ENCODE measurements at places on chromosomes 1 and 21. TPM values are rescaled to one million over a fixed set of nuclear protein-coding genes. Genes with fewer than 3 reads are reported as not detected.

The HSD3B1 gene
- total RNA-seq: not detected

The LORICRIN gene
- not detected for total RNA-seq

DNA sequence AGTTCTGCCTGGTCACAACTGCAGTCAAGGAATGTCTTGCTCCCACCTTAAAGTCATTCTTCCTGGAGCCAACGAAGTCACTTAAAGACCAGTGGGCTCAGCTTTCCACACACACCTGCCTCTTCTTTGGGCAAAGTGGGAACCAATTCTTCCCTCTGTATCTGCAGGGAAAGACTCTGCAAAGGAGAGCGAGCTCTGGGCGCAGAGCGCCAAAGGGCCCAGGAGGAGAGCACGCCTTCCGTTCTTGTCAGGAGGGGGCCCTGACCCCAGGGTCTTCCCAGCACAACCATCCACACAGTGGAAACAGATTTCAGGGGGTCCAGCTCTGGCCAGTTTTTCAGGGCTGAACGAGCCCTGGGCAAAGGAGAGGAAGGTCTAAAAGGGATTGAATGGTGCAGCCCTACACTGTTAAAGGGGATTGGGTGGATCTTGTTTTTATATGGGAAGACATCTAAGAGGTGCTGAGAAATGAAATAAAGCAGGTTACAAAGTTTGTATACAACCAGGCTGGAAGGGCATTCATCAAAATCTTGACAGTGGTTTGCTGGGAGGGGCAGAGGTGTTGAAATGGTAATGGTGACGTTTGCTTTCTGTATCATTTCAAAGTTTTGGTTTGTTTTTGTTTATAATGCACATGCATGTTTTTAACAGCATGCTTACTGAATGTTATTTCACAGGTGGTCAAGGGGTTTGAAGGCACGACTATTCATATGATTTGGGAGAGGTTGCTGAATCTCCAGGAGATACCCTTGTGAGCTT is 6.8 kb upstream of the OLIG2 start:
- no peak for DNase-seq

The AGO4 gene
- 27.3 TPM for total RNA-seq

GRCh38 chr21:25964015-25964414 is 206.6 kb downstream of the APP start:
- DNase-seq: no peak

GRCh38 chr1:13624526-13624925 is 40.9 kb downstream of the PDPN start:
- no peak for DNase-seq

GRCh38 chr1:7470904-7471638 is 300.0 kb upstream of the VAMP3 start:
- DNase-seq: peak; percentile 92

The LAX1 gene
- 2.2 TPM for total RNA-seq

DNA sequence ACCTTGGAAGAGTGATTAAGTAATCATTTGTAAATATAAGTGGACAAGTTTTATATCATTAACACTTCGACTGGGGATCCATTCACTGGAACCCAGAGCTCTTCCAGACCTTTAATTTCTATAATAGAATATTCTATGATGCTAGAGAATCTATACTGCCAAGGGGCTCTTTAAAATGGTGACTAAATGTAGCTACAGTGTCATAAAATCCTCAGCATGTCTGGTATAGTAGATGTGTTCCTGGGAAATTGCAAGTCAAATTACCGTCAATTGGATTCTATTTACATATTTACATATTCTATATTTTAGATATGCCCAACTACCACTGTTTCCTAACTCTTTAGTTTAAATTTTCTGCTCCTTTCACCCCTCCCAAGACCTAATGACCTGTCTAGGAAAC is 30.7 kb upstream of the CCN1 start:
- DNase-seq: no peak

DNA sequence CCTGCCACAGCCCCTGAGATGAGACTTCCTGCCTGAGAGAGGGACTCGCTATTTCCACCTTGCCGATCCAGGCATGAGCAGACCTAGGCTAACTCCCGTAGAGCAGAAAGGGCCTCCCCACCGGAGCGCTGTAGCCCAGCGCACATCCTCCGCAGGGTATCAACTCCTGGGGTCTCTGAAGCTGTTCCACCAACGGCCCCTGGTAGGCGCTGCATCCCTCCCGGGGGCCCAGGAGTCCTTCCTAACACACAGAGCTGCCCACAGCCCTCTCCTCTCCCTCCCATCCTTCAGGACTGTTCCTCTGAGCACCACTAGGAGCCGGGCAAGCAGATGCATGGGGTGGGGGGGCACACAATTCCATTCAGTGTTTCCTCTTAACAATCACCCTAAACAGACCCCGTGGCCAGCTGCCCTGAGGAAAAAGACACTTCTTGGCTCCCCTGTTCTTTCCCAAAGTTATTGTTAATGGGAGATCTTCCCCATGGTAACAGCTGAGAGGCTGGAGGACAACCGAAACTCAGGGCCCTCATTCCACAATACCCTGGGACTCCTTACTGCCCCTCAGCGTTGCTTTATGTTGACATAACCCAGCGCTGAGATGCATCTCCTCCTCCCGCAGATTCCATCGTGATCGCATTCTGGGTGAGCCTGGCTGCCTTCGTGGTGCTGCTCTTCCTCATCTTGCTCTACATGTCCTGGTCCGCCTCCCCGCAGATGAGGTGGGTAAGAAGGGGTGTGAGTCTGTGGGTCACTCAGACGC is 7.5 kb downstream of the MRAP start:
- DNase-seq: no peak

GRCh38 chr1:1832166-1832565 is 53.9 kb upstream of the NADK start:
- DNase-seq: peak; percentile 37

The MTARC1 gene
- total RNA-seq: 8.1 TPM

The AKNAD1 gene
- 0.72 TPM for total RNA-seq

The ZBTB8A gene
- 10.4 TPM for total RNA-seq

DNA sequence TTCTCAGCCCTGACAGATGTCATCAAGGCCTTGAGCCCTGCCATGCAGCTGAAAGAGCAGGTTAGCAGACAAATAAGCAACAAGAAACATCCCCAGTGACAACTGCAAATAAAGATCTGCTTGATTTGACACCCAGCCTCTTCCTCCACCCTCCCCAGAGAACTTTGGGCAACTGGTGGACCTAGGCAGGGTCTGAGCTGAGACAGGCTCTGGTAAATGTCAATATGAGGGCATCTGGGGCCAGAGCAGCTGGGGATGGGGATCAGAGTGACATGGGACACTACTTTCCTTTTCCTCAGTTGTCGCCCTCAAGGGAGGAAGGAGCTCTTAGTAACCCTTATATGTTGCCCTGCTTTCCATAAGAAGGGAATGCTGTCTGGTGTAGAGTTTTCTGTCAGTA is 544.1 kb downstream of the NEGR1 start:
- no peak for DNase-seq

- DNase-seq: no peak
Observed at GRCh38 chr21:36846631-36847030, 119.8 kb downstream of the HLCS start.

The NUP210L gene
- 0.16 TPM for total RNA-seq

GRCh38 chr1:184039126-184039525 is 1.6 kb upstream of the COLGALT2 start:
- no peak for DNase-seq

The CD1E gene
- not detected for total RNA-seq

DNA sequence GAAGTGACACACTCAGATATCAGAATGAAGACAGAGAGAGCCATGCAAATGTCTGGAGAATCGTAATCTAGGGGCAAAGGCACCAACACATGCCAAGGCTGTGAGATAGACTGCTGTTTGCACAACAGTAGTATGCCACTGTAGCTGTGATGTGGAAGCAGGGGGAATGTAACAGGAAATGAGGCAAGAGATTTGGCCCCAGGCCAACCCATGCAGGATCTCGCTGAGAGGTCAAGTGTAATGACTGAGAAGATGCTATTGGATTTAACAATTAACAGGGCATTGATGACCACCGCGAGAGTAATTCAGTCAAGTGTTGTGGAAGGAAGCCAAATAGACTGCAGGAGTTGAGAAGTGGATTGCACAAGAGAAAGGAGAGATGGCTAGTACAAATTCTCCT is 107.3 kb upstream of the ST6GALNAC5 start:
- no peak for DNase-seq

The NR1I3 gene
- not detected for total RNA-seq

- no peak for DNase-seq
Observed at GRCh38 chr1:199221371-199222150, 582.7 kb downstream of the PTPRC start.

- DNase-seq: no peak
Observed at GRCh38 chr1:229471175-229471574, 37.0 kb downstream of the NUP133 start.

The NCAM2 gene
- total RNA-seq: 8.7 TPM

The HRNR gene
- not detected for total RNA-seq

- DNase-seq: no peak
Observed at GRCh38 chr21:18449605-18450550, 46.3 kb upstream of the TMPRSS15 start.

The FCRL6 gene
- 0.45 TPM for total RNA-seq

- DNase-seq: no peak
Observed at GRCh38 chr1:164466001-164466421, 93.0 kb upstream of the PBX1 start.

- peak; percentile 62 for DNase-seq
Observed at GRCh38 chr1:1212780-1213344, 1.1 kb downstream of the TNFRSF4 start.

GRCh38 chr1:1399872-1400575 is 889 bp upstream of the CCNL2 start:
- no peak for DNase-seq

The NBPF4 gene
- total RNA-seq: 0.19 TPM

- peak; percentile 70 for DNase-seq
Observed at GRCh38 chr1:63713627-63714481, 60.0 kb upstream of the ROR1 start.

- DNase-seq: no peak
Observed at GRCh38 chr1:818618-819291, 105.0 kb upstream of the SAMD11 start.

DNA sequence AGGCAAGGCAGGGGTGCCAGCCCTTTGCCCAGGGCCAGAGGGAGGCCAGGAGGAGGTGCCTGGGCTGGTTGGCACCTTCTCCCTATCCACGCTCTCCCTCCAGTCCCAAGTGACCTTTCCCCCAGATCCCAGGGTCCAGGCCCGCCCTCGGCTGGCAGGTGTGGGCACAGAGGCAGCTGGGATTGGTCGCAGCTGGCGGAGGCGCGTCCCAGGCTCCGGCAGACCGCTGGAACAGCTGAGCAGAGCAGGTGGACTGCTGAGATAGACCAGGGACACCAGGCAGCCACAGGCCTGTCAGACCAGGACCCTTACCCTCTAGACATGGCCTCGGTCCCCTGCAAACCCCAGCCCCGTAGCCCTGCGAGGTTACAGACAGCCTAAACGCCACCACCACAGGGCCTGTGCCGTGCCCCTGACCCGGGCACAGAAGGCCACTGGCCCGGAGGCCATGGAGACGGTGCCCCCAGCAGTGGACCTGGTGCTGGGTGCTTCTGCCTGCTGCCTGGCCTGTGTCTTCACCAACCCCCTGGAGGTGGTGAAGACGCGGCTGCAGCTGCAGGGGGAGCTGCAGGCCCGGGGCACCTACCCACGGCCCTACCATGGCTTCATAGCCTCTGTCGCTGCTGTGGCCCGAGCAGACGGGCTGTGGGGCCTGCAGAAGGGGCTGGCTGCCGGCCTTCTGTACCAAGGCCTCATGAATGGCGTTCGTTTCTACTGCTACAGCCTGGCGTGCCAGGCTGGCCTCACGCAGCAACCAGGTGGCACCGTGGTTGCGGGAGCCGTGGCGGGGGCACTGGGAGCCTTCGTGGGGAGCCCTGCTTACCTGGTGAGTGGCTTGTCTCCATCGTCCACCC is at the start of gene SLC25A34:
Gene SLC25A34, plus strand, starts transcription at position 221 of the 854 bp plus-strand sequence. Its CDS starts 228 bp downstream, at position 449.
- peak; percentile 61 for DNase-seq

DNA sequence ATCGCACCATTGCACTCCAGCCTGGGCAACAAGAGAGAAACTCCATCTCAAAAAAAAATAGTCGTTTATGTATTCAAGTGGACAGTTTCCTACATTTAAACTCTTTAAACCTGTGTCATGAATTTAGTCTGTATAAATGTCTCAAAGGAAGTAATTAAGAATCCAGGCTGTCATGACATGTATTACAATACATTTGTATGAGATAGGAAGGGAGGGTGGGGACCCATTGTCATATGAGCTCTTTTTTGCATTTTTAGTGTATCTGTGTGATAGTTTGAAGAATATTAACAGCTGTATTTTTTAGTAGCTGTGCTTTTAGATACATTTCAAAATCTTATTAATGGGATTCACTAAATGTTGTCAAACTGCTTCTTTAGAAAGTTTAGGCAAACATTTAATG is 20.0 kb downstream of the DONSON start:
- DNase-seq: no peak

DNA sequence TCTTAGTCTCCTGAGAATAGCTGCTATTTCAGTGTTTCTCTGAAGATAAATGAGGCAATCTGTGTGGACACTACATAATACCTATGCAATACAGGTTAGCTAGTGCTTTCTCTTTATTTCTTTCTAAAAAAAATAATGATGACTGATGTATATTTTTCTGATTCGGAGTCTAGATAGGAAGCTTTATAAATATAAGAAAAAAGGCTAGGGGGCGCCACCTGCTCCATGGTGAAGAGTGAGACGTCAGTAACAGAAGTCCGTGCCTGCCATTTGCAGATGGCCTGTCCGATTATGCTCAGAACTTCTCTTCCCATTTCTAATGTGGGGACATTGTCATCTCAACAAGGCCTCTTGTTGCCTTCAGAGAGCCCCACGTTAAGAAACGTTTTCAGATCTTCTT is 26.4 kb downstream of the QSOX1 start:
- peak; percentile 40 for DNase-seq

GRCh38 chr1:18883636-18884418 is 18.5 kb downstream of the ALDH4A1 start:
- peak; percentile 93 for DNase-seq

Data from aorta (tissue), 5 donors.